ENCODE measurements at places on chromosomes 2 and 18.

- no peak for DNase-seq
Measured at GRCh38 chr2:168993538-168993937, 37.6 kb downstream of the ABCB11 start.

DNA sequence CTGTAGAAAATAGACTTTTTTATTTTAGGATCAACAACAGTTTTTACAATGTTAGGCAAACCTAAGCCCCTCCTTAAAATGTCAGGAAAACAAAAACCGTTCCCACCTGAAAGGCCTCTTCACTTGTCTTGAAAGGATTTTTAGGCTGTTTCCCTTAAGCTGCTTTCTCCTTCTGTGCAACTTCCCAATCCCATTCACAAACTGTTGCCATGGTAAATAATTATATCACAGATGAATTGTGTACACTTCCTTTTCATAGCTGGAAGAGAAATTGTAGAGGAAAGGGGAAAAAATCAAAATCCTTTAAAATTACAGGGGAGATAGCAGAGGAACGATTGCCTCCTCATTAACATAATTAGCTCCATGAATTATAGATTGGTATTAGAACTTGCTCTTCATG, 1488.0 kb upstream of the CELF4 start:
- DNase-seq: no peak

DNA sequence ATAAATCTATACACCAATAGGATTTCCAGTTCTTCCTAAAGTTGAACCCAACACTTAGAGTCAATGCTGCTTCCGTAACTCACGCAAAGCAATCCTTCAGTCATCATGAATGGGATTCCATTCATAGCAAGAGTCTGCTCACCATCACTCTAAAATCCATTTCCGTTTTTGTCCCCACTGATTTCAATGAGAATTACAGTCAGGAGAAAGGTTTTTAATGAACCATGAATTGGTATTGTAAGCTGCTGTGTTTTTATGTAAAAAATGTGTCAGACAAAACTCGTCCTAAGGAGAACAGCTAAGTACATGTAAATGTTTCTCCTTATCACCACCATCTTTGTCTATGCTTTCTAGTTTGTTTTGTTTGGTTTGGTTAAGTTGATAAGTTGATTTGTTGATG, 391.5 kb downstream of the IRS1 start:
- no peak for DNase-seq

DNA sequence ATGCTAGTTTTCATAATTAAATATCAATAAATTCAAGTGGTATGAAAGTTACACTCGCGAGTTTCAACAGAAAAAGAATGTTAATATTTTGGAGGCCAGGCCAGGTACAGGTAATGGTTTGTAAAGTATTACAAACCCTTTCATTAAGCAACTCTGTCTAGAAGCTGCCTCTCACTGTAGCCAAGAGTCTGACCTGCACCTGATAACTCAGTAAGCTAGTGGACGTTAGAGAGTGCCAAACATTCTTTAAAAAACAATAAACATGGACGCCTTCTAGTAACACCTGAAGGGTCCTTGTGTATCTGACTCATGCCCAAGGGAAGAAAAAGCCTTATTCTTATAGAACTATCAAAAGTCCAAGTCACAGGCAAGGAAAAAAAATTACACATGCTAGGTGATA, 70.2 kb downstream of the MBD2 start:
- DNase-seq: no peak

GRCh38 chr2:15914596-15915385, 25.6 kb upstream of the MYCN start:
- peak; percentile 8 for DNase-seq

GRCh38 chr2:5519286-5519685, 172.9 kb upstream of the SOX11 start:
- DNase-seq: no peak

GRCh38 chr2:33291278-33292013, 185.0 kb upstream of the RASGRP3 start:
- peak; percentile 98 for DNase-seq

GRCh38 chr2:111121828-111122630, 1.3 kb downstream of the BCL2L11 start:
- DNase-seq: peak; percentile 70
